Fibroblast of upper back skin (primary cell): ENCODE measurements at places on chromosomes 2 and 18.

DNA sequence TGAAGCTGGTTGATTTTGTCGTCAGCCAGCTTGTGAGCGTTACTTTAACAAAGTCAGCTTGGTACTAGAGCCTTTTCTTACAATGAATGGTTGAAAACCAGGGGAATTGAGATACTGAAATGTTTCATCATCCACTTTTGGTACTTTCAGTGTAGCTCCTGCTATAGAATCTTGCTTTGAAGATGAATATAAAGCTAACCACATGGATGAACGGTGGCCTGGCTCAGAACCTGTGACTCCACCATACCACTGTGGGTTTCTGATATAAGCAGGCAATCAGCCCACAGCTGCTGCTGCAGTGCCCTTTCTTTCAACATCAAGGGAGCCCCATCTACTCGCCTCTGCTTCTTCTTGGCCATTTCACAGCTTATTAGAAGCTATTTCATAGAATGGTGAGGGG lies 53.2 kb upstream of the GPR45 start:
- DNase-seq = no peak

DNA sequence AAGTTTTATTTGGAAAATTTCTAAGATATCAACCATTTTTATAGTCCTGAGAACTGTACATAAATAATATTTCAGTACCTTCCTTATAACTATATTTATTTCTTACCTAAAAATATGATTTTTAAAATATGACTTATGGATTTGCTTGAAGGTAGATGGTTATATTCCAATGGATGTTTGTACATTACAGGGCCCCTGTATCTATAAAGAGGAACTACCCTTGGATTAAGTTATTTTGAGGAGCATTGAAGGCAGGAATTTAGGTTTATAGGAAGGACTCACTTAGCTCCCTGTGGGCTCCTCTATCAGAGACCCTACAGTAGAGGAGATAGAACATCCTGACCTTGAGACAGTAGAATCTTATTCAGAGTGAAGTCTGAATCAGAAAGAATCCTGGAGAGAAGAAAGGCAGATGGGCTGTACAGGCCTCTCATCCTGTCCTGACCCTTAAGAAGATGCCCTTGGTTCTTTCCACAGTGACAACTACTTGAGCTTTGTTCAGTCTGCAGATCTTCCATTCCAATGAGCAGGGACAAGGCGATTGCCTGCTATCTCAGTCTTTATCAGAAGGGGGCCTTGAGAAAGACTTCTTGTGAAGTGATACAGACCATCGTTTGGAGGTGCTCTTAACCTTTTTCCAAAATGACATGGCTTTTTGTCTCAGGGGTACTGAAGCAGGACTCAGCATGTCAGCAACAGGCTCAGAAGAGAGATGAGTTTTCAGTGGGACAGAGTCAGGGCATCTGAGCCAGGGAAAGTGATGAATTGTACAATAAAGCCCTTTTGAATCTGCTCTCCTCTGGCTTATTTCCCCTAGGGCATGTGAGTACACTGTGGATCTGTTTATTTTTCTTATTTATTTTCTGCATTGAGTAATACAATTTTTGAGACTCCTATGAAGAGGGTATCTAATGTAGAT lies 20.9 kb downstream of the OXER1 start:
- no peak for DNase-seq

- DNase-seq = peak; percentile 53
These were observed 264.9 kb downstream of the ALPK2 start for GRCh38 chr18:58363767-58364540.

DNA sequence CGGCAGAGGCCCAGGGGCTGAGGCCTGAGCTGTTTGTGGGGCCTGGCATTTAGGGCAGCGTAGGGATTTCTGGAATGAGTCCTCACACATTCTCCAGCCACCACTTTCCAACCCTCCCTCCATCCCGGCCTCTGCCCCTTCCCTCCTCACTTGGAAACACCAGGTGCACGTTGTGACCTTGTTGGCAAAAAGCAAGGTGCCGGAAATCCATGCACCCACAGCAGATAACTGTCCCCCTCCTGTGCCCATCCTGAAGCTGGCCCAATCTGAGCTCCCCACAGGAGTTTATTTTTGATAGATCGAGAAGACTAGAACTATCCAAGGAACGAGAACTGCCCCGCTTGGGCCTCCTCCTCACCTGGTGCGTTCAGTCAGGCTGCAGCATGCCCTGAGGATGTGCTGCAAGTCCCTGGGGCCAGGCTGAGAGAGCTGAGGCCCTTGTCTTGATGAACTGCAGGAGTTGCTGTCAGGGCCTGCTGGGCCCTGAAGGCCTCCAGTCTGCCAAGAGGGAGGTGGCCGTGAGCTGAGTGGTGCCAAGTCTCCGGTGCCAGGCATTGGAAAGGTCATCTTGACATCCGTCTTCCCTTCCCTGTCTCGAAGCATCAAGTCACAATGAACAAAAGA lies 55.8 kb downstream of the CTIF start:
- no peak for DNase-seq

DNA sequence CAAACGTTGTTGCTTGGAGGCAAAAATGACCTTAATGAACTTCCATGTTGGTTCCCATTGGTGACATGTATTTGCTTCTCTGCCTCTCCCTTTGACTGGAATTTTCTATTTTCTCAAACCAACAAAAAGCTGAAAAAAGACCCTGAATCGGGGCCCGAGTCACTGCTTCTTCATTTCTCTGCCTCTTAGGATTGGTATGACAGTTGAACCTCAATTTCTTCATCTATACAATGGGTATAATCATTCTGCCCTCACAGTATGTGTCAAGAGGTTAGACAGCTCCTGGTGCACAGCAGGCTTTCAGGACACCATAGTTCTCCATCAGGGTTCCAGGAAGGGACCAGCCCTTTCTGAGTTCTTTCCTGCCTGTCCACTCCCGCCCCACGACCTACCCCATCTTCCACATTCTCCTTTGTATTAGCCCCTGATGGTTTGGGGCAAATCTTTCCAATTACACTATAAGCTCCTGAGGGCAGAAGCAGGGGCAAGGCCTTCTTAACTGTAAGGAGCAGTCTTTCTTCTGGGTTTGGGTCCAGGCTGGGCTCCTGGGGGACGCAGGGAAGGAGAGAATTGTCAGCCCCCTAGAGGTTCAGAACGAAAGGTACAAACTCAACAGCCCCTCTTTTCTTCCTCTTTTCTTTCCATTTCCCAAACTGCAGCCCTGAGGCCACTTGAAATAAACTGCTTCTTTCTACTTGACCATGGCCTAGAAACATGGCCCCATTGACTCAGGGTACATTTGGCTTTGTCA lies 6.3 kb upstream of the PKDCC start:
- DNase-seq = no peak

DNA sequence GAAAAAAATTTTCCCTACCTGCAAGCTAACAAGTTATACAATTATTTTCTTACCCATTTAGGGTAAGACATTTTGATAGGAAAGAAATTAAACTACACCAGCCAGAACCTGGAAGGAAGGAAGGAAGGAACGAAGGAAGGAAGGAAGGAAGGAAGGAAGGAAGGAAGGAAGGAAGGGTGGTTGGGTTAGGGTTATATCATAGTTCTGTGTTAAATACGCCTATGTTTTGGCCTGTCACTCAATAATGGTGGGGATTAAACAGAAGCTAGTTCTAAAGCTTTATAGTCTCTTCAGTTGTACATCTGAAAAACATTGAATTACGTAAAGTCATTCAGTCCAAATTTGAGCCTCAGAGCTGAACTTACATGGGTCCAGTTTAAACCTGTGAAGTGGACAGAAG lies 74.9 kb upstream of the DNMT3A start:
- DNase-seq = no peak

DNA sequence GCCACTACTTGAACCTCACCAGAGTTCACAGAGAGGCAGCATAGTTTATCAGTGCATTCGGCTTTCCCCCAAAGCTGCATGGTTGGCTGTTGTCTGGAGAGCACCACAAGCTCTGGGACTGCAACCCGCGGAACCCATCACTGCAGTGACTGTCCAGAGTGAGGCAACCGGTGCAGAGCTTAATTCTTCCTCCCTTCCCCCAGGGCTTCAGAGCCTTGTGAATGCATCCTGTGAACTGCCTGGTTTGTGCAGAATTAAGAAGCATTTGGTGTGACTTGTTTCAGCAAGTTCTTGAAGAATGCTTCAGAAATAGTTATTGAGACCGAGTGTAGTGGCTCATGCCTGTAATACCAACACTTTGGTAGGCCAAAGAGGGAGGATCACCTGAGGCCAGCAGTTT lies 99.2 kb upstream of the FOSL2 start:
- peak; percentile 47 for DNase-seq

DNA sequence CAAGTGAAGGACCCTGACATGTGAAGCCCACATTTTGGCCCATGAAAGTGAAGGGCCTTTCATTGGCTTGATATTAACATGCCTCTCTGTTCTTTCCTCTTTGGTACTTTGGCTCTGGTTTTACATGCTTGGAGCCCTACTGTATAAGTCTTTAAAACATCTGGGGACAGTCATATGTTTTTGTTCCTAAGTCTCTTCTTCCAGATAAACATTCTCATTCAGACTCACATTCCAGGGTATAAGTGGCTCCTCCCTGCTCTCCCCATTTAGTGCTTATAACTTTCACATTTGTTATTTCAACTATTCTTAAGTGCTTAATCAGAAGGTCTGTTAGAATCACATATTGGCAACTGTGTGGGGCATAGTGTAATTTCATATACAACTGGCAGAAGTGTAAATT lies 1932.2 kb upstream of the CELF4 start:
- DNase-seq = no peak

GRCh38 chr2:148969659-148970061 lies 68.8 kb upstream of the LYPD6B start:
- DNase-seq = no peak

- DNase-seq = no peak
These were observed 7.4 kb downstream of the RAPGEF4 start for GRCh38 chr2:172742931-172743540.

DNA sequence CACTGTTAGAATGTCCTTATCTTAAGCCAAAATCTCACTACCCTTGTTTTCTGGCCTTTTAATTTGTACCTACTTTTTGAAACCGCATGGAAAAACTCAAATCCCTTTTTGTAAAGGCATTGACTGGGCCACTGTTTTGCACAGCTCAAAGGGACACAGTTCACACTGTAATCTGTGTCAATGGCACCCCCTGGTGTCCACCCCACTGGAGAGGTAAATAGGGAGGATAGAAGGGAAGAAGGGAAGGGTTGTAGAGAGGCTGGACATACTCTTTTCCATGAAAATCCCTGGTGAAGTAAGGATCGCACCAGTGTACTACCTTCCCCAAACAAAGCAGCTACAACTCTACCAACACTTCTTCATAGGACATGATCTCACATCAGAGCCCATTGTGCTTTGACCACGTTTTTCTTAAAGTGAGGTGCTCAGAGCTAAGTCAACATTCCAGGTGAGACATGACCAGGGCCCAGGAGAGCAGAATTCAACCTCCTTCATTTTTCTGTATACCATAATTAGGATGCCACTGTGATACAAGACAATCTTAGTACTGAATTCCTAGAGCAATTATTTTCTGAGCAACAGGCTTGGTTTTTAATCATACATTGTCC lies 92.4 kb upstream of the RMDN2 start:
- DNase-seq = peak; percentile 90

GRCh38 chr18:58009166-58009565 lies 34.9 kb upstream of the NEDD4L start:
- DNase-seq = peak; percentile 80

DNA sequence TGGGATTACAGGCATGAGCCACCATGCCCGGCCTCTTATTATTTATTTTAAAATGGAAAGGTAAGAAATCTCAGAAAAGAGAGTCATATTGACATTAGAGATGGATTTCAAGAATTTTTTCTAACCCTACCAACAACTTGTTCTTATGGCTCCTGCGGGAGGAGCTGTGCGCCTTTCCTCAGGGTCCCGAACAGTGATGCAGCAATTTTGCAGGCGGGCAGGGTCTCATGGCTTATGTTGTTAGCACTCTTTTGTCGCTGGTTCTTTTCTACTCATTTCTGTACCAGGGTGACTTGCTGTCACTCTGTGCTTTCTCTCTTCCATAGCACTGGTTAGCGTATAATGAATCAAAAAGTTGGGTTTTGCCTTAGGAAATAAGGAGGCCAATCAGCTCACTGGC lies 148.8 kb upstream of the DLGAP1 start:
- DNase-seq = no peak

DNA sequence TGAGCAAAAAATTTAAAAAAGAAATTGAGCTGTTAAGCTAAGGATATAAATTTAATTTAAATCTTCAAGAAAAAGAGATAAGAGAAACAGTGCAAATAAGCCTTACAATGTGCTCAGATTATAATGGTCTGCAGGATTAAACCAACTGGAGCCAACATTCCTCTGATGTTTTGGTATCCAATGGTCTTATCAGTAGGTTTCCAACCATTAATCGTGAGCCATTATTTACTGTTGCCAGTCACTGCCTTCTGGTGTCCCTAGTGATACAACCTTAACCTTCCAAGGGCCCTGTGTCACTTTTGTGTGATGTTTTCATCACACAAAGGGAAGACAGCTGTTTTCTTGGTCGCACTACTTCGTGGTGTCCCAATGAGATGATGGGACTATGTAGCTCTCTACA lies 134.5 kb upstream of the CTAGE1 start:
- DNase-seq = no peak

DNA sequence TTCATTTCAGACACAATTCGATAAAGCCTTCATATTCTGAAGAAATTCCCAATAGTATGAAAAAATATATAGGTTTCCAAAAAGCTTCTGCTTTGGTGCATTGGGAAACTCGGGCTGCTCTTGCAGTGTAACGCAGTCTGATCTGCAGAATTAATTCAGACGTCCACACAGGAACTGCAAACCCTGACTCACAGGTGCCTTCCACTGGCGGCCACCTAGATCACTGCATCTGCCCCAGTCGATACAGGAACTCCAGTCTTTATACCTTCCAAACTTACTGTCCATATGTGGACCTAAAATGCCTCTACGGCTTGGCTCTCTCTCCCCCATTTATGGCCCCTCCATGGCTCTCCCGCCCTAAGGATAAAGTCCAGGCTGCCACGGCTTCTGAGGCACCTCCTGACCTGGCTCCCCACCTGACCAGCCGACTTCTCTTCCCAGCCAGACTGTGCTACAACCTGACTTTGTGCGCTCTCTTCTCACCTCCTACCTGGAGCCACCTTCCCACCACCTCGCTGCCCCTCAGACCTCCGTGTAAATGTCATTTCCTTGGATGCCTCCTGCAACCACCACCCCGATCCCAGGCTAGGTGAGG lies 39.7 kb downstream of the L3MBTL4 start:
- DNase-seq = no peak

- DNase-seq = no peak
These were observed 80.7 kb downstream of the PTPN2 start for GRCh38 chr18:12803069-12803936.
